ENCODE measurements at places on chromosomes 6 and 20. TPM values are rescaled to one million over a fixed set of nuclear protein-coding genes. Genes with fewer than 3 reads are reported as not detected.
A peak's percentile ranks its signal among the peaks of the same experiment; 100 is the strongest.

DNA sequence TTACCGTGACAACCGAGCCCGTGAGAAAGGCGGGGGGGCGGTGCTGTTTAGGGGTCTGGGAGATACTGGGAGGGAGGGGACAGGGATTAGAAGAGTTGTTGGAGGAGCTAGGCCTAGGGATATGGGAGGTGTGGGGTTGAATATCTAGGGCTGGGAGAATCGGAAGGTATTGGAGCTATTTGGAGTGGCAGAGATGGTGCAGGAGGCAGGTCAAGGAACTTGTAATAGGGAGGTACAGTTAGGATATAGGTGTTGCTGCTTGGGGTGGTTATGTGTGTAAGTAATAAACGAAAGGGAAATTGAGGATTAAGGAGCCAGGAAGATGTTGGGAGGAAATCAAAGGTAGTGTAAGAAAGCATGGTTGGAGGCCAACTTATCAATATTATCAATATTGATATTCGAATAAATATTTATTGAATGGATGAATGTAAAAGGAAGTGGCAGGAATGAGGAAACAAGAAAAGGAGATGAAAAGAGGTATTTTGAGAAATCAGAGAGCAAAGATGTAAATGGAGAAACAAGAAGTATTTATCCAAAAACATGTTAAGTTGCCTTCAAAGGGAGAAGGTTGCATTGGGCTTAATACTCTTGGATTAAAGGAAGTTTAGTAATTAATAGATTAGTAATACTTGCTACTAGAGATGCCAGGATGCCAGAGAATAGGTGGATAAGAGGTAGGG is 602 bp downstream of the PPP1R11 start:
- peaks cover 23% of the 10 kb centered on the region for H3K36me3 ChIP-seq
- peaks cover 20% of the 10 kb centered on the region for H3K27me3 ChIP-seq
- peak overlapping the region; percentile 96 for H3K27ac ChIP-seq
- DNase-seq = no peak
- H3K4me3 ChIP-seq = peak overlapping the region; percentile 75
- peaks cover 29% of the 10 kb centered on the region for H3K4me1 ChIP-seq

GRCh38 chr6:48611332-48611731 is 500.3 kb upstream of the PTCHD4 start:
- H3K4me1 ChIP-seq = no peaks in the 10 kb centered on the region
- no peak overlapping the region for H3K27ac ChIP-seq
- H3K4me3 ChIP-seq = no peak overlapping the region
- no peak for DNase-seq
- H3K36me3 ChIP-seq = no peaks in the 10 kb centered on the region

RFX6 gene
- polyA plus RNA-seq = not detected

DNA sequence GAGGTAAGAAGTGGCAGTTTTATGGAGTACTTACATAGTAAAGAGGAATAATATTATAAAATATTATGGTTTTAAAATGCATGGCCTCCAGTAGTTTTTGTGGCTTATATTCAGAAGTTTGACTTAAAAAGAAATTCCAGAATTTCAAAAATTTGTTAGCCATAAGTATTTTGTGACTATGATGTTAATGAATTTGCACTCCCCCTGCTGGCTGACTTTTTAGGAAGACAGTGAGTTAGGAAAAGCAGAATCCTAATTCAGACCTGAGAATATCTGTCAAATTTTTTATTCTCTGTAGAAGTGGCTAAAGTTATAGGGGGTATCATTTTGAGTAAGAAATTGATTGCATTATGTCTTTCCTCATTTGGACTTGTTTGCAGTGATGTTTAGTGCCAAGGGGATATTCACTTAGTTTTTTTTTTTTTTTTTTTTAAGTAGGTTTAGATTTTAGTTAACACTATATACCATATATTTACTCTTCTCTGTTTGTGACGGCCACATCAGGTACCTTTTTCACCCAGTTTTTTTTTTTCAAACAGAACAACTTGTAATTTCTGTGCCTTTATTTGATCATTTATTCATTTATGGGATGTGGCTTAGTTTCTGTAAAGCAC is 40.8 kb downstream of the ZFAND3 start:
- H3K4me3 ChIP-seq = no peak overlapping the region
- H3K36me3 ChIP-seq = peaks cover 25% of the 10 kb centered on the region
- H3K27me3 ChIP-seq = no peaks in the 10 kb centered on the region
- peaks cover 7% of the 10 kb centered on the region for H3K4me1 ChIP-seq
- H3K27ac ChIP-seq = no peak overlapping the region

- no peaks in the 10 kb centered on the region for H3K36me3 ChIP-seq
- no peak overlapping the region for H3K27ac ChIP-seq
- no peaks in the 10 kb centered on the region for H3K27me3 ChIP-seq
- no peak for DNase-seq
- H3K4me3 ChIP-seq = no peak overlapping the region
- no peaks in the 10 kb centered on the region for H3K4me1 ChIP-seq
Measured at GRCh38 chr6:141437011-141437410, 695.7 kb upstream of the GJE1 start.

GRCh38 chr6:30883685-30884520 is at the start of gene DDR1:
DDR1 (plus strand) TSS chr6:30884519; CDS start chr6:30888730, 4,211 bp downstream.
- no peak within 1 kb of the TSS for H3K27ac ChIP-seq
- peak within 1 kb of the TSS; percentile 37 for H3K4me3 ChIP-seq
- DNase-seq = no peak
- peaks cover 55% of the 10 kb centered on the region for H3K27me3 ChIP-seq

SSTR4 gene
- not detected for polyA plus RNA-seq

GRCh38 chr6:156396068-156396771 is 381.0 kb upstream of the ARID1B start:
- H3K27ac ChIP-seq = no peak overlapping the region
- no peak for DNase-seq
- H3K36me3 ChIP-seq = no peaks in the 10 kb centered on the region
- no peaks in the 10 kb centered on the region for H3K27me3 ChIP-seq
- H3K4me3 ChIP-seq = no peak overlapping the region

GRCh38 chr20:14521436-14521835 is 184.0 kb upstream of the FLRT3 start:
- no peaks in the 10 kb centered on the region for H3K4me1 ChIP-seq
- no peak overlapping the region for H3K27ac ChIP-seq
- no peaks in the 10 kb centered on the region for H3K27me3 ChIP-seq
- no peak for DNase-seq
- no peak overlapping the region for H3K4me3 ChIP-seq
- no peaks in the 10 kb centered on the region for H3K36me3 ChIP-seq

- H3K27me3 ChIP-seq = no peaks in the 10 kb centered on the region
- peaks cover 9% of the 10 kb centered on the region for H3K4me1 ChIP-seq
- no peak overlapping the region for H3K27ac ChIP-seq
- no peaks in the 10 kb centered on the region for H3K36me3 ChIP-seq
- no peak for DNase-seq
- no peak overlapping the region for H3K4me3 ChIP-seq
Measured at GRCh38 chr6:12935637-12936036, 219.1 kb downstream of the PHACTR1 start.

- no peaks in the 10 kb centered on the region for H3K36me3 ChIP-seq
- no peak for DNase-seq
Measured at GRCh38 chr6:151275566-151275965, 35.8 kb downstream of the AKAP12 start.

- H3K27me3 ChIP-seq = no peaks in the 10 kb centered on the region
- H3K36me3 ChIP-seq = no peaks in the 10 kb centered on the region
- H3K4me1 ChIP-seq = peaks cover 95% of the 10 kb centered on the region
- no peak overlapping the region for H3K4me3 ChIP-seq
Measured at GRCh38 chr6:144347448-144347759, 62.3 kb downstream of the UTRN start.

GRCh38 chr6:156508923-156509322 is 268.3 kb upstream of the ARID1B start:
- H3K4me3 ChIP-seq = no peak overlapping the region
- no peaks in the 10 kb centered on the region for H3K36me3 ChIP-seq
- no peaks in the 10 kb centered on the region for H3K4me1 ChIP-seq
- DNase-seq = peak; percentile 10
- no peaks in the 10 kb centered on the region for H3K27me3 ChIP-seq

DNA sequence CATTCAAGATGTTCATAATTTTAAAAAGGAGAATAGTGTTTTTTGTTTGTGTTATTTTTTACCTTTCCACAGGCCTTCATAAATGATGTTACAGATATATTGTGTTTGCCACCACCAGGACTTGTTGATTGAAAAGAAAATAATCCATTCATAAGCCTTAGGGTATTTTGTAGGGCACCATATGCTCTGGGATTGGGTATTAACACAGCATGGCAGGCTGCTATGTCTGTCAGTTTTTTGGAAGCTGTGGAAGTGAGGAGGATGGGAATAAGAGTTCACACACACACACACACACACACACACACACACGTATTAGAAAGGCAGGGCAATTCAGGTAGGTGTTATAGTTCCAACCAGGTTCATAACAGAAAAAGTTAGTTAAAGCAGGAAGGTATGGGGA is 237.9 kb downstream of the HDGFL1 start:
- no peaks in the 10 kb centered on the region for H3K27me3 ChIP-seq
- no peak overlapping the region for H3K27ac ChIP-seq
- H3K4me3 ChIP-seq = no peak overlapping the region
- H3K4me1 ChIP-seq = no peaks in the 10 kb centered on the region
- no peaks in the 10 kb centered on the region for H3K36me3 ChIP-seq

DNA sequence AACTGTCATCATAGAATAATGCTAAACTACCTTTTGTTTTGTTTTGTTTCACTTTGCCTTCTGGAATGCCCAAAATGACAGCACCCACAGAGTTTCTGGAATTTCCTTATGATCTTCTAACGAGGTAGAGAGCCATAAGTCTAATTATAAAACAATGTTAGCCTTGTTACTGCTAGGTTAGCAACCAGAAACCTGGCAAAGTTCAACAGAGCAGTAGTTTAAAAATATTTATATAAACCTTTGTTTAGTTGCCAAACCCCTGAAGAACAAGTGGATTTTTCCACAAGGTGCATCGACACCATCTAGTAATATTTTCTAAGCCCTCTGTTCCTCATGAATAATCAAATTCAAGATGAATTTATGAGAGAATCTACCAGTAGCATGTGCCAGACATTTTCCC is 27.6 kb upstream of the IPCEF1 start:
- no peaks in the 10 kb centered on the region for H3K36me3 ChIP-seq
- no peak overlapping the region for H3K4me3 ChIP-seq
- H3K27ac ChIP-seq = no peak overlapping the region
- DNase-seq = no peak
- H3K4me1 ChIP-seq = peaks cover 12% of the 10 kb centered on the region

WFDC5 gene
- polyA plus RNA-seq = not detected

DNA sequence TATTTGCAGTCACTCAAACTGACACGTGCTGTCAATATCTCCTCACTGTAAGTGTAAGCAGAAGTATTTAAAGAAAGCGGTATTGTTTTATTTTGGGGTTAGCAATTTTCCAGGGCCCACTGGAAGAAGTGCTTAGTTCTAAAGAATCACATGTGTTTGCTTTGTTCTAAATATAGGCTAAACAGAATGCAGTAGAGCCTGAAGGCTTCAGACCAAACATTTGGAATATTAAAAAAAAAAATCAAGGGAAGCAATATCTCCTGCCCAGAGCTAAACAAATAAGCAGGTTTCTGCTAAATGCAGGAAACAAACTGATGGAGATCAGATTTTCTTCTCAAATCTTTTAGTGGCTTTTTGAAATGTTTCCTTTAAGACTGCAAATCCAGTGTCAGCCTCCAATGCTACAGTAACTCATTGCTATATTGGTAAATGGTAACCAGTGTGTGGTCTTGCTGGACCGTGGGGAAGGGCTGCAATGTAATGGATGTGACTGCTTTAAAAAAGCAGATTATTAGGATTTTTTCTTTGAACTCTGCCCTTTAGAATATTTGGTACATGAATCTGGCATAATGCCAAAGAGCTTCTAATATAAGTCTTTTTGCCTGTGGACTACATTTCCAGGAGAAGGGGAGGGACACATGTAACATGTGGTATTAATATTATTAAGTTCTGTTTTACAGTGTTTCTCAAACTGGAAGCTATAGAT is 317.1 kb upstream of the FERMT1 start:
- no peaks in the 10 kb centered on the region for H3K27me3 ChIP-seq
- no peak overlapping the region for H3K27ac ChIP-seq
- no peak overlapping the region for H3K4me3 ChIP-seq
- H3K4me1 ChIP-seq = no peaks in the 10 kb centered on the region

DNA sequence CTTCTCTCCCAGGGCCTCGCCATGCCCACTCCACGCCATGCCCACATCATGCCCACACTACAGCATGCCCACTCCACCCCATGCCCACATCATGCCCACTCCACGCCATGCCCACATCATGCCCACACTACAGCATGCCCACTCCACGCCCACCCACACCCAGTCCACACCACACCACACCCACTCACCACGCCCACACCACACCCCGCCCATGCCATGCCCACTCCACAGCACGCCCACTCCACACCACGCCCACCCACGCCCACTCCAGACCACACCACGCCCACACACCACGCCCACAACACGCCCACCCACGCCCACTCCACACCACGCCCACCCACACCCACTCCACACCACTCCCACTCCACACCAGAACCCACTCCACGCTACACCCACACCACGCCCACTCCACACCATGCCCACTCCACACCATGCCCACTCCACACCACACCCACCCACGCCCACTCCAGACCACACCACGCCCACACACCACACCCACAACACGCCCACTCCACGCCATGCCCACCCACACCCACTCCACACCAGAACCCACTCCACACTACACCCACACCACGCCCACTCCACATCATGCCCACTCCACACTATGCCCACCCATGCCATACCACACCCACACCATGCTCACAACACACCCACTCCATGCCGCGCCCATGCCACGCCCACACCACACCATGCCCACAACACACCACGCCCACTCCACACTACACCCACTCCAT is 88.6 kb downstream of the ERMARD start:
- no peak overlapping the region for H3K4me3 ChIP-seq
- no peaks in the 10 kb centered on the region for H3K27me3 ChIP-seq
- no peaks in the 10 kb centered on the region for H3K36me3 ChIP-seq
- no peak for DNase-seq
- no peaks in the 10 kb centered on the region for H3K4me1 ChIP-seq

- H3K4me1 ChIP-seq = no peaks in the 10 kb centered on the region
- H3K27ac ChIP-seq = no peak overlapping the region
- peaks cover 26% of the 10 kb centered on the region for H3K36me3 ChIP-seq
- H3K27me3 ChIP-seq = no peaks in the 10 kb centered on the region
- no peak overlapping the region for H3K4me3 ChIP-seq
Measured at GRCh38 chr20:47205577-47206123, 150.8 kb downstream of the ZMYND8 start.

DNA sequence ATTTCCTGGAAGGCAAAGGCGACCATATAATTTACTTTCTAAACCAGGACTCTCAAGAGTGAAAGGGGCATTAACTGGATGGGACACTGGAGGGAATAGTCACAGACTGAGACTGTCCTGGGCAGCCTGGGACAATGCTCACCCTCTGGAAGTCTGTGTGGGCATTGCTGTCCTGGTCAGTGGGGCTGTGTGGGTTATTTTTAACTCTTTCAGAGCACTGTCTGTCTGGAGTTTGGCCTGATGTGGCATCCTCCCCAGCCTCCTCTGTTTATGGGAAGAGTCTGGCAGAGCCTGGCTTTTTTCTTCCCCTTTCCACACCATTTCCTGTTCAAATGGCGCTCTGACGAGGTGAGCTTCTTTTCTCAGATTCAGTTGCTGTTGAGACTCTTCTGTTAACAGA is 11.7 kb downstream of the DAAM2 start:
- no peak overlapping the region for H3K27ac ChIP-seq
- no peak for DNase-seq
- no peaks in the 10 kb centered on the region for H3K4me1 ChIP-seq
- no peaks in the 10 kb centered on the region for H3K36me3 ChIP-seq
- H3K4me3 ChIP-seq = no peak overlapping the region
